ENCODE measurements at places on chromosomes 6 and 20. TPM values are rescaled to one million over a fixed set of nuclear protein-coding genes. Genes with fewer than 3 reads are reported as not detected.

The WFDC12 gene
- not detected for total RNA-seq

The CLIC5 gene
- 10.9 TPM for total RNA-seq

The LTB gene
- not detected for total RNA-seq

The ELOVL2 gene
- 0.31 TPM for total RNA-seq

The CSNK2A1 gene
- total RNA-seq = 128 TPM

The LPA gene
- not detected for total RNA-seq

DNA sequence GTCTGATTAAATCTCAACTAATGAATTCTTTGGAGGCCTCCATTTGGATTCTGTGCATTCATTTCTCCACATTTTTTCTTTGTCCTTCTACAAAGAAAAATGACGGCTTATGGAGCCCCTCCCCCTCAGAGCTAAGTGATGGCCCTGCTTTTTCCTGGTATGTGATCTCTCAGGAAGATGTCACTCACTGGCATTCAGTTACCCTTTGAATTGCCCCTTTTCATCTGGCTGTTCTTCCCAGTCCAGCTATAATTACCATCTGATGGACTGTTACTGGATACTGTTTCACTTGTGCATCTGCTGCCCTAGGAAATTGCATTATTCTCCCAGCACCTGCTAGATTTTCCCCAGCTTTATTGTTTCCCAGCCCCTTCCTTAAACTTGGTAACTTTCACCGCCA, 151.9 kb downstream of the CFAP61 start:
- H3K4me1 ChIP-seq = no peaks in the 10 kb centered on the region
- no peaks in the 10 kb centered on the region for H3K36me3 ChIP-seq
- no peak overlapping the region for H3K4me3 ChIP-seq
- no peak for DNase-seq

DNA sequence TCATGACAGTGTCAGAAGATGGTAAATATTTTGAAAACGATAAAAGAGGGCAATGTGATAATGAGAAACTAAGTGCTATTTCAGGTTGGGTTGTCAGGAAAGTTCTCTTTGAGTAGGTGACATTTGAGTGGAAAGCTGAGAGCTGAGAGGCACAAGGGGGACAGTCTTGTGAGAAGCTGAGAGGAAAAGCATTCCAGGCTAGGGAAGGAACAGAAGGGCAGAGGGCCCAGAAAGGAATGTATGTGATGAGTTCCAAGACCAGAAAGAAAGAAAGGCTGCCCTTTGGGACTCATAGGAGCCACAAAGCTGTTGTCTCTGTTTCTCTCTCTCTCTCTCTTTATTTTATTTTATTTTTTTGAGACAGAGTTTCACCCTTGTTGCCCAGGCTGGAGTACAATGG, 7.6 kb upstream of the RNF182 start:
- no peak overlapping the region for H3K4me3 ChIP-seq
- peaks cover 3% of the 10 kb centered on the region for H3K27me3 ChIP-seq
- no peaks in the 10 kb centered on the region for H3K36me3 ChIP-seq
- no peak overlapping the region for H3K27ac ChIP-seq
- peaks cover 15% of the 10 kb centered on the region for H3K4me1 ChIP-seq
- no peak for DNase-seq

DNA sequence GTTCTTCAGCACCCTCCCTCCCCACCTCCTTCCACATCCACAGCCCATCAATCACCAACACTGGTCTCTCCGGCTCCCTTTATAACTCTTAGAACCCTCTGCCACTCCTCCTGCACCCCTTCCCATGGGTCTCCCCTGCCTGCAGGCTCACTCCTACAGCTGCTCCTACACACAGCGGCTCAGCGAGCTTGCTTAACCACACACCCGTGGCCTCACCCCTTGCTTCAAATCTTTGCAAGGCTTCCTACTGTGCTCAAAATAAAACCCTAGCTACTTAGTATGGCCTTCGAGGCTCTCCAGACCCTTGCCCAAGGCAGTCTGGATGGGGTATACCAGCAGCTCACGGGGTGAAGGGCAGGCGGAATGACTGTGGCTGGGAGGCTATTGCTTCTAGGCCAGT, 63.7 kb downstream of the JPH2 start:
- no peak overlapping the region for H3K27ac ChIP-seq

GRCh38 chr20:63653974-63654668, 897 bp upstream of the STMN3 start:
- H3K27me3 ChIP-seq = peaks cover 8% of the 10 kb centered on the region
- no peak for DNase-seq
- peaks cover 10% of the 10 kb centered on the region for H3K4me1 ChIP-seq
- H3K4me3 ChIP-seq = peak overlapping the region; percentile 65
- H3K36me3 ChIP-seq = no peaks in the 10 kb centered on the region

- H3K36me3 ChIP-seq = peaks cover 38% of the 10 kb centered on the region
- DNase-seq = no peak
- H3K27me3 ChIP-seq = no peaks in the 10 kb centered on the region
- H3K27ac ChIP-seq = no peak overlapping the region
- peak overlapping the region; percentile 58 for H3K4me3 ChIP-seq
- H3K4me1 ChIP-seq = peaks cover 9% of the 10 kb centered on the region
Observed at GRCh38 chr6:3721810-3722621, 29.5 kb downstream of the PXDC1 start.

- H3K27me3 ChIP-seq = no peaks in the 10 kb centered on the region
- H3K36me3 ChIP-seq = no peaks in the 10 kb centered on the region
- no peaks in the 10 kb centered on the region for H3K4me1 ChIP-seq
- H3K27ac ChIP-seq = no peak overlapping the region
- no peak overlapping the region for H3K4me3 ChIP-seq
Observed at GRCh38 chr6:69106511-69106910, 471.4 kb downstream of the ADGRB3 start.

DNA sequence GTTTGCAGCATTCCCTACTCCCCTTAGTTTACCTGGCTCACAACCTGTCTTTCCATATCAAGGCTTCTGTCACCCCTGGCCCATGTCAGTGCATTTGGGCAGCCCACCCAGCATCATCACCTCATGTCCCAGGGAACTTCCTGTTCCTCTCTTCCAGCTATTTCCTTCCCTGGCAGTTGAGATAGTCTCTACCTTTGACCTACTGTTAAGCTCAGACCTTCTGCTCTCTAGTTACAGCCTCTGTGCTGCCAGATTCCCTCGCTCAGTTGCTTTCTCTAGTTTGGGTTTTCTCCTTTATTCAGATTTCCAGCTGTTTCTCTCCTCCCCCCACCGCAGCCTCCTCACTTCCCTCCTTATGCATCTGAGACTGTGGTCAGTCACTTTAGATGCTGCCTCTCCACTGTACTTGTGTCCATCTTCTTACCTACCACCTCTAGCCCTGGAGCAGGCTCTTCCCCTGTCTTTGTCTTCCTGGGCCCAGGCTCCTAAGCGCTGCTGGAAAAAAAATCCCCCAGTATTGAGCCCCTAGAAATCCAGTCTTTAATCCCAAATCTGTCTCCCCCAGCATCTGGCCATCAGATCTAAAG, 16.3 kb downstream of the PTPN1 start:
- no peak overlapping the region for H3K27ac ChIP-seq
- no peaks in the 10 kb centered on the region for H3K36me3 ChIP-seq
- no peak overlapping the region for H3K4me3 ChIP-seq
- H3K4me1 ChIP-seq = peaks cover 27% of the 10 kb centered on the region
- H3K27me3 ChIP-seq = no peaks in the 10 kb centered on the region

- H3K27me3 ChIP-seq = peaks cover 18% of the 10 kb centered on the region
- no peaks in the 10 kb centered on the region for H3K36me3 ChIP-seq
- H3K4me3 ChIP-seq = peak overlapping the region; percentile 91
- H3K4me1 ChIP-seq = peaks cover 7% of the 10 kb centered on the region
- H3K27ac ChIP-seq = peak overlapping the region; percentile 90
Observed at GRCh38 chr6:27553123-27553904, 80.4 kb upstream of the ZNF184 start.

- peaks cover 5% of the 10 kb centered on the region for H3K27me3 ChIP-seq
- H3K27ac ChIP-seq = no peak overlapping the region
- no peaks in the 10 kb centered on the region for H3K36me3 ChIP-seq
Observed at GRCh38 chr6:169048865-169049205, 204.8 kb downstream of the THBS2 start.

All from endothelial cell (in vitro differentiated cells).